ENCODE measurements at places on chromosomes 6 and 20. TPM values are rescaled to one million over a fixed set of nuclear protein-coding genes. Genes with fewer than 3 reads are reported as not detected.
A peak's percentile ranks its signal among the peaks of the same experiment; 100 is the strongest.

Gene TREML4
- total RNA-seq = not detected

Gene TMC2
- total RNA-seq = not detected

DNA sequence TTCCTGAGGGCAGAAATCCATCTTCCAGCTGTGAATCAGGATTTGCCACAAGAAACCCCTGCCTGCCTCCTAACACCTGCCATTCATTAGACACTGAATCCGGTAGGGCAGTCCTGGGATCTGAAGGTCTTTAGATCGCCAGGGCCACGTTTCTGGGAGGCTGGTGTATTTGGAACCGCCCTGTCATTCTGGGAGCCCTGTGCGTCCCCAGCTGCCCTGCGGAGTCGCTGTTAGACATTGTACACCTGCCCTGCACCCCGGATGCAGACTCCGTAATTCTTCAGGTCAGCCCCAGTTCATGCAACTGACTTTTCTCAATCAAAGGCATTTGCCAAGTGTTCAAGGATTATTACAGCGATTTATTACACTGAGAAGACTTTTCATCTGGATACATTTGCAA is 193.2 kb downstream of the TBC1D7 start:
- no peaks in the 10 kb centered on the region for H3K36me3 ChIP-seq
- H3K4me1 ChIP-seq = no peaks in the 10 kb centered on the region
- no peak overlapping the region for H3K4me3 ChIP-seq

- peaks cover 23% of the 10 kb centered on the region for H3K27me3 ChIP-seq
- no peak for DNase-seq
- no peak overlapping the region for H3K4me3 ChIP-seq
- no peaks in the 10 kb centered on the region for H3K36me3 ChIP-seq
- H3K4me1 ChIP-seq = no peaks in the 10 kb centered on the region
Measured at GRCh38 chr20:56826705-56827665, 197.9 kb downstream of the TFAP2C start.

DNA sequence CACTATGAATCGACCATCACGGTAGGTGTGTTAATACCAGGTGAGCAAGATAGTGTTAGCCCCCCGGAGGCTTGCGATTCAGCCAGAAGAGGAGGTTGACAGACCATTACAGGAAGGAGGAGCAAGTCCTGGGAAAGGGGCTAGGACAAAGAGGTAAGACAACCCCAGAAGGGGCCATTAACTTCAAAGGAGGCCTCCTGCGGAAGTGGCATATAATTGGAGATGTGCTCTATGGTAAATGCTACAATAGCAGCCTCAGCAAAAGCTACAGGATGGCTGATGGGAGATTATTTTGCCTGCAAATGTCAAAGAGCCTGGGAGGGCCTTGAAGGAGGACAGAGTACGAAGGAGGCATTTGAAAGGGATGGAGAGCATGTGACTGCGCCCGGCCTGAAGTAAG is 108.6 kb upstream of the CITED2 start:
- DNase-seq = no peak
- peaks cover 2% of the 10 kb centered on the region for H3K27me3 ChIP-seq
- no peaks in the 10 kb centered on the region for H3K4me1 ChIP-seq

Gene THBD
- not detected for total RNA-seq

Gene NKX2-4
- total RNA-seq = not detected

Gene CYP24A1
- not detected for total RNA-seq

DNA sequence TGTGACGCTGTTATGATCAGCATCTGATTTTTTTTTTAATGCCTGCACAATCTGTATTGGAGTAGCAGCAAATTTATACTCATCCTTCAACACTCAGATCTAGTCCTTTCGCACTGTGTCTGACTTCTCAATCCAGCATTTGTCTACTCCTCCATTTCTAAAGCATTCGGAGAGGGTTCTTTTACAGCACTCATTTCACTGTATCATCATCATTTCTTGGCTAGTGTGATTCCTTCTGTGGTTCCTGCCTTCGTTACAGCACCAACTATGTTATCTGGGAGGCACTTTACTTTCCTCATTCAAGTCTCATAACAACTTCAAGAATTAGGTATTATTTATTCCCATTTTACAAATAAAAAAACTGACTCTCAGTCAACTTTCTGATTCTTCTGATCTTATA is 18.0 kb downstream of the NUDT3 start:
- H3K4me1 ChIP-seq = peaks cover 10% of the 10 kb centered on the region
- no peak overlapping the region for H3K27ac ChIP-seq
- H3K27me3 ChIP-seq = no peaks in the 10 kb centered on the region
- peaks cover 8% of the 10 kb centered on the region for H3K36me3 ChIP-seq
- DNase-seq = no peak

DNA sequence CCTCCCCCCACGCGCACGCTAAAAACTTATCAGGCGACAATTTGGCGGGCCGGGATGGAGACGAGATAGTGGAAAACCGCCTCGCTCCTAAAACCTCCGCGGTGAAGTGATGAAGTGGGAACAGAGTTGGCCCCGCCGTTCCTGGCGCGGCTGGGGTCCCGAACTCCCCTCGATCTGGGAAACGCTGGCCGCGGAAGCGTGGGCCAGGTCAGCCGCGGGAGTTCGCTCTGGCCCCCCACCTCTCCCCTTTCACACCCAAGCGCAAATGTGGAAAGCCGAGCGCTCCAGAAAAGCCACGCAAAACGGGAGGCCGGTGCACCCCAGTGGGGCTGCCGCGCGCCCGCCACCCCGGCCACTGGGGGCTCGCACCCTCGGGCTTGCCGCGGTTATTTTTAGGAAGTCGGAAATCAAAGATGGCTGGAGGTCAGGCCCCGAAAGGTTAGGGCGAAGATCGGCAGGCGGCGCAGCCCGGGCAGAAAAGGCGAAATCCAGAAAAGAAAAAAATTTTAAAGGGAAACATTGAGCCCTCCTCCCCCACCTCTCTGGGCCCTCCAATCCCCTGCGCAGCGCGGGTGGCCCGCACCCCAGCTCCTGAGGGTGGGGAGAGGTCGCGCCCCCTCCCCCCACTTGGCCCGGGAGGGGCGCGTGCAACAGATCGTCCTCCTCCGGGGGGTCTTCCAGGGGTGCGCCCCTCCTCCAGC is 1.0 kb downstream of the SALL4 start:
- peaks cover 8% of the 10 kb centered on the region for H3K4me1 ChIP-seq
- H3K4me3 ChIP-seq = peak overlapping the region; percentile 59
- no peaks in the 10 kb centered on the region for H3K36me3 ChIP-seq
- DNase-seq = peak; percentile 9
- no peak overlapping the region for H3K27ac ChIP-seq

- no peaks in the 10 kb centered on the region for H3K36me3 ChIP-seq
- peak; percentile 33 for DNase-seq
- peaks cover 5% of the 10 kb centered on the region for H3K27me3 ChIP-seq
- H3K27ac ChIP-seq = no peak overlapping the region
- H3K4me3 ChIP-seq = no peak overlapping the region
Measured at GRCh38 chr20:59078231-59078630, 35.6 kb upstream of the PRELID3B start.

- H3K27ac ChIP-seq = no peak overlapping the region
- DNase-seq = no peak
- H3K27me3 ChIP-seq = no peaks in the 10 kb centered on the region
Measured at GRCh38 chr20:60667641-60668040, 584.4 kb upstream of the CDH4 start.

DNA sequence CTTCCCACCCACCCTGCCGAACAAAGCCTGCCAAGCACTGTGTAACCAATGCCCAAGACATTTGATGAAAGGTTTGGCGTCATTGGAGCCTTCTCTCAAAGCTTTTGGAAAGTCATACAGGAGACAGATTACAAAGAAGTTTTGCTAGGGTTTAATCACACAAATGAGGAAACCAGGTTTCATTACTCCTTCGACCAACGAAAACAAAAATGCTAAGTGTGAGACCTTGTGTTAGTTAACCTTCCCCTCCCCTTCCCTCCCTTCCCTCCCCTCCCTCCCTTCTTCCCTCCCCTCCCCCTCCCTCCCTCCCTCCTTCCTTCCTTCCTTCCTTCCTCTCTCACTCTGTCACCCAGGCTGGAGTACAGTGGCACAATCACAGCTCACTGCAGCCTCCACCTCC is 96.1 kb upstream of the CD83 start:
- DNase-seq = no peak
- no peak overlapping the region for H3K27ac ChIP-seq
- peaks cover 4% of the 10 kb centered on the region for H3K27me3 ChIP-seq

DNA sequence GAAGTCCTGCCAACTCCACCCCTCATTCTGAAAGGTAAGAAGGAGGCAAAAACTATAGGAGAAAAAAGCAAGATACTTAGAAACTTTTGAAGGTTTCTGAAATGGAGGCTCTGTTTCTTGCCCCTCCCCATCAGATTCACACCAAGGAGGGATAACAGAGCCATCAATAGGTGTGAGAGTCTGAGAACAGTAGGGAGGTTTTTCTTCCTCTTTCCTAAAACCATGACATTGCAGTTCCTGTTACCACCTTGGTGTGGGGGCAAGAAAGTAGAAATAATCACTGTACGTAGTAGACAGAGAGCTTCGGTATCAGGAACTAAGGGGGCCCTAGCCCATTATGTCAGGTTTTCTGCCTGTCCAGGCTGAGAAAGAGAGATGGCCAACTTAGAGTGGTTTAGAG is 333.3 kb upstream of the SYNCRIP start:
- H3K27ac ChIP-seq = no peak overlapping the region
- H3K36me3 ChIP-seq = no peaks in the 10 kb centered on the region
- DNase-seq = no peak
- no peak overlapping the region for H3K4me3 ChIP-seq

DNA sequence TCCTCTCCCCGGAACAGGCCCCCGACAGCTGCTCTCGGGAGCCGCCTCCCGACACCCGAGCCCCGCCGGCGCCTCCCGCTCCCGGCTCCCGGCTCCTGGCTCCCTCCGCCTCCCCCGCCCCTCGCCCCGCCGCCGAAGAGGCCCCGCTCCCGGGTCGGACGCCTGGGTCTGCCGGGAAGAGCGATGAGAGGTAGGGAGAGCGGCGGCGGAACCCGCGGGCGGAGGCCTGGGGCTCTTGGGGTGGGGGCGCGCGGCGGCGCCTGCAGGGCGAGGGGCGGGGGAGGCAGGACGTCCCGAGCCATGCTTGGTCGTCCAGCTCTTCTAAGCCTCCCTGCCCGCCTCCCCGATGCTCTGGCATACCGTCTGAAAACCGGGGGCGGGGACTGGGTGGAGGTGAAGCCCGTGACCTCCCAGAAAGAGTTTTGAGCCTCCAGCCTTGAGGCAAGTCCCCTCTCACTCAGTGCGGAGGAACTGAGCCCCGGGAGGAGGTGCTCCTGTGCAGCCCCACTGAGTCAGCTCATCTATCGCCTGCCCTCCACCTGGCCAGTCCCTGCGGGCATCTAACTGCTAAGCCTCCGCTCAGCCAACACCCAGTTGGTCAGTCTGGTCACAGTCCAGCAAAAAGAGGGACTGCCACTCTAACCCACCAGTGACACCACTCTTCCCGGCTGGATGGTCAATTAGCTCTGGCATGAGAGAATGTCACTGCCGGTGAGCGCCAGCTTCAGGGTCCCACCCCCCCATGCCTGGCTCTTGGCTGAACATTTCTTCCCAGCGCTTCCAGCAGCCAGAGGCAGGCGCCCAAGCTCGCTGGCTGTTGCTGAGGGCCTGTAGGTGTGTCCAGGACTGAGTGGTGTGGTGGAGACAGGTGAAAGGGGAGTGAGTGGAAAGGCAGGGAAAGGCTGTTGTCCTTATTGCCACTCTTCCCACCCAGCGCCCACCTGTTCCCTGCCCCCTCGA is 482 bp downstream of the DDR1 start:
- no peaks in the 10 kb centered on the region for H3K36me3 ChIP-seq
- peak; percentile 77 for DNase-seq
- no peaks in the 10 kb centered on the region for H3K27me3 ChIP-seq
- H3K4me3 ChIP-seq = peak overlapping the region; percentile 65
- peak overlapping the region; percentile 23 for H3K27ac ChIP-seq

DNA sequence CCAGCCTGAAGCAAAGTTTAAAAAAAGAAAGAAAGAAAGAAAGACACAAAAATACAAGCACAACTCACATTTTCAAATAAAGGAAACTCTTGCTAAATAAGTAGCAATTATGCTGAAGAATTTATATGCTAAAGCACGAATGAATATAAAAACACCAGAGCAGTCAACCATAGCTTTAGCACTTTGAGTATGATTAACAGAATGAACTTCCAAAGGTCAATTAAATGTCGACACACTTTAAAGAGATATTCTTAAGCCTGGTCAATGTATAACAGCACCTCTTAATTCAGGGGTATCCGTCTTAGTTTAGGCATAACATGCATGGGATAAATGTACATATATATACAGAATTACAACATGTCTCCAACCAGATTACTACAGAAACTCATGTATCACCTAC is 125.9 kb downstream of the OGFRL1 start:
- H3K27ac ChIP-seq = no peak overlapping the region
- peaks cover 28% of the 10 kb centered on the region for H3K27me3 ChIP-seq
- peaks cover 3% of the 10 kb centered on the region for H3K4me1 ChIP-seq

- H3K36me3 ChIP-seq = no peaks in the 10 kb centered on the region
- no peaks in the 10 kb centered on the region for H3K27me3 ChIP-seq
- H3K27ac ChIP-seq = no peak overlapping the region
- peak; percentile 63 for DNase-seq
Measured at GRCh38 chr6:69232911-69233448, 563.8 kb downstream of the LMBRD1 start.

DNA sequence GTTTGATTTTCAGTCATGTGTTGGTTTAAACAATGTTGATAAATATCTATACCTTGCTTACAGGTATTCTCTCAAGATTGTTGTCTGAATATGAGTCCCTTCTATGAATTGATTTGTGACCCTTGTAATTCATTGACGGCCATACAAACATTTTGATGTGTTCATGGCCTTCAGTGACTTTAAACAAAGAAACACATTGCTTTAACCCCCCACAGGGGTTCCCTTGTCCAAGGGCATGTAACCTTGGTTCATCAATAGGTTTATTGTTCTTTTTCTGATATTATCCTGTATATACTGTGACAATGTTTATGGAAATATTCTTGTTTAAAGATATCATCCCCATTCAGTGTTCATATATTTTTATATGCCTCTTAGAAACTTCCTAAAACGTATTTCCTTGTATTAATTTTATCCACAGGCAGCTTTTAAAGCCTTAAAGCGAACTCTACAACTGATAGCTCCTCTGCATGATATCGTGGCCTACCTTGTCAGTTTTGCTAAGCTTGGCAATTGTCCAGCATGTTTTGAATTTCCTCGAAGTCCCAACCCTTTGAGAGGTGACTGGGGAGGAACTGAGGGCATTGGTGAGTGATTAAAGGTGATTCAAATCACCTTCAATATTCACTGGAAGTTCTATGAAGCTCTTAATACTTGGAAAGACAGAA is 87.0 kb downstream of the CD164 start:
- no peak overlapping the region for H3K27ac ChIP-seq
- H3K4me3 ChIP-seq = no peak overlapping the region
- H3K4me1 ChIP-seq = no peaks in the 10 kb centered on the region
- no peak for DNase-seq
- H3K36me3 ChIP-seq = no peaks in the 10 kb centered on the region
- H3K27me3 ChIP-seq = peaks cover 4% of the 10 kb centered on the region

DNA sequence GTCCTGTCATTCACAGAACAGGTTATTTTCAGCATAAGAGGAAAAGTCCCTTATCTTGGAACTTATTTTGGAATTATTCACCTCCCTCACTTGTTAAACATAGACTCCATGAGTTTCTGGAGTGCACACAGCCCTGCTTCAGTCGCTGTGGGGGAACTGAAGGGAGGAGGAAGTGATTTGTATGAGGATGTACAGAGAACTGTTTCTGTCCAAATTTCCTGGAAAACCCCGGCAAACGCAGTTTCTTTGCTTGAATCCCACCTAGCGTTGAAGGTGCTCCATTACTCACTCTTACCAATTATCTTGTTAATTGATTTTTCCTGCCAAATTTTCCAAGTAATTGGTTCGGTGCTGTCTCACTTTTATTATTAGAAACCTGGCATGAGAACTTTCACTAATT is 78.0 kb upstream of the AGPAT4 start:
- no peaks in the 10 kb centered on the region for H3K36me3 ChIP-seq
- no peaks in the 10 kb centered on the region for H3K27me3 ChIP-seq
- no peak overlapping the region for H3K4me3 ChIP-seq
- H3K4me1 ChIP-seq = peaks cover 6% of the 10 kb centered on the region

Gene KCNB1
- not detected for total RNA-seq

Gene PPP1R3G
- total RNA-seq = 0.16 TPM
